NCI-H1092 treated with DMSO at 0.1 percent for 48 hours (cell line): ENCODE measurements at places on chromosomes 2 and 18.
A peak's percentile ranks its signal among the peaks of the same experiment; 100 is the strongest.

GRCh38 chr2:35871672-35872071, 483.9 kb upstream of the CRIM1 start:
- DNase-seq = no peak

DNA sequence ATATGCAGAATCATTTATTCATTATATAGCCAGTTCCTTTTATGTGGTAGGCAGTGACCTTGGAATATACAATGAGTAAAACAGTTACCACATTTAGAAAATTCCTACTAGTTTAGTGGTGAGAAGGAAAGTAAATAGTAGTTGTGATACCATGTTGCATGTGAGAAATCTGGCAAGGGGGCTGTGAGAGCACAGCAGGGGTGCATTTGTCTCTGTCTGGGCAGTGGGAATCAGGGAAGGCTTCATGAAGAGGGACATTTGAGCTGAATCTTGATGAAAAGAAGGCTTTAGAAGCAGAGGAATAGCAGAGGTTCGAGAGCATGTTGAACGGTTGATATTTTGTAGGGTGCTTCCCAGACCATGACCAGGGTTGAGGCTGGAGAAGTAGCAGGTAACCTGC, 78.7 kb downstream of the RAB3GAP1 start:
- no peak for DNase-seq

- no peak for DNase-seq
These were observed 31.0 kb upstream of the MSH6 start for GRCh38 chr2:47751856-47752414.

GRCh38 chr2:225006730-225007129, 35.5 kb downstream of the DOCK10 start:
- no peak for DNase-seq

GRCh38 chr18:35174745-35175144, 66.1 kb upstream of the ZNF397 start:
- peak; percentile 45 for DNase-seq

GRCh38 chr2:142234741-142235140, 103.9 kb upstream of the LRP1B start:
- DNase-seq = peak; percentile 11
